ENCODE measurements at places on chromosomes 1 and 21.
A peak's percentile ranks its signal among the peaks of the same experiment; 100 is the strongest.

GRCh38 chr1:151051356-151052009 lies 3.9 kb downstream of the C1orf56 start:
- DNase-seq = no peak

- no peak for DNase-seq
These were observed 107.8 kb downstream of the SLC30A10 start for GRCh38 chr1:219820551-219820950.

- DNase-seq = no peak
These were observed 34.2 kb downstream of the HIVEP3 start for GRCh38 chr1:41884256-41885230.

GRCh38 chr1:3491291-3492246 lies 37.1 kb downstream of the ARHGEF16 start:
- peak; percentile 80 for DNase-seq

GRCh38 chr21:14916676-14917141 lies 148.1 kb downstream of the NRIP1 start:
- DNase-seq = no peak

- no peak for DNase-seq
These were observed 107.6 kb downstream of the ETS2 start for GRCh38 chr21:38913120-38913892.

GRCh38 chr1:24888971-24889676 lies 41.0 kb downstream of the RUNX3 start:
- DNase-seq = no peak
